Aorta (tissue), 5 donors: ENCODE measurements at places on chromosomes 2 and 18. TPM values are rescaled to one million over a fixed set of nuclear protein-coding genes. Genes with fewer than 3 reads are reported as not detected.

DNA sequence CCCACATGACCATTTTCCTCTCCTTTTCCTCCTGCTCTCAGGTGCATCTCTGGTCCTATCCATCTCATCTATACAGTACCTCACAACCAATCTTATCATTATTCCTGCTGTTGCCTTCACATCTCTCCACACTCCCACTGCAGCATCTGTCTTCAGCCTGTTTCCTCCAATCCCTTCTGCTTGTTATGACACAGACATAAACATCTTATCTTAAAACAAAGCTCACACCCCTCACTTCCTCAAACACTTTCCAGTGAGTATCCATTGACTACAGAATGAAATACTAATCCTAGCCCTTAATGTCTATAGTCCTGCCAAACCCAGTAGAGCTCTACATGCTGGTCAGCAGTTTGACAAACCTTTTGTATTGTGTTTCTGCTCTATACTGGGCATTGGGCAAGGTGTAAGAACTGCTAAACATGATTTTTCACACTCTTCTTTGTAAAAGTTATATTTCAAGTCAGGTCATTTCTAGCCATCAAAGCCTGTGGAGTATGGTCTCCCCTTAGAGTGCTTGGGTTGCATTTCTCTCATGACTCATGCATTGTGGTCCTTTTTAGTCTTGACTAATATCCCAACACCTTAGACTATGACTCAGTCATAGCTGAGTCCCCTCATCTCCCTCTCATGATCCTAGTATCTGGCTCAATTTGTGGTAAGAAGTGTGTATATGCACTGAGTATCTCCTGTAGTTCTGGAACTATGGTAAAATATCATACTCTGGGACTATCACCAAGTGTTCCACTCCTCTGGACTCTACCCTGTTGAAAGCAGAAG lies 187.0 kb downstream of the CYRIA start:
- DNase-seq, result no peak

DNA sequence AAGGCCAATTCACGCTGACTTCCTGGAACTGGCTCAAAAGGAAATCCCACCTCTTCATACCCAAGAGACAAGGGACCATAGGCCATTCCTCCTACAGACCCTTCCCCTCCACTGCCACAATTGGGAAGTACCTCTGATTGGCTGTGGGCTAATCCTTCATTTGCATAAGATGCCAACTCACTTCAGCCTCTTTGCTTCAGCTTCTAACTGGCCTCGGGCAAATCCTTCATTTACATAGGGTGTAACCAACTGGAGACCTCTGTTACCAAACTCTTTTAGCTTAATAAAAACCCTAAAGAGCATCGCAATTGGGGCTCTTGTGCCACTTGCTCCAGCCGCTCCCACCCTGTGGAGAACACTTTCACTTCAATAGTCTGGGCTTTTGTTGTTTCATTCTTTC lies 38.2 kb downstream of the MC2R start:
- DNase-seq, result no peak

- no peak for DNase-seq
Measured at GRCh38 chr2:20516646-20517341, 69.9 kb downstream of the RHOB start.

- no peak for DNase-seq
Measured at GRCh38 chr2:38617301-38617700, 14.6 kb upstream of the HNRNPLL start.

DNA sequence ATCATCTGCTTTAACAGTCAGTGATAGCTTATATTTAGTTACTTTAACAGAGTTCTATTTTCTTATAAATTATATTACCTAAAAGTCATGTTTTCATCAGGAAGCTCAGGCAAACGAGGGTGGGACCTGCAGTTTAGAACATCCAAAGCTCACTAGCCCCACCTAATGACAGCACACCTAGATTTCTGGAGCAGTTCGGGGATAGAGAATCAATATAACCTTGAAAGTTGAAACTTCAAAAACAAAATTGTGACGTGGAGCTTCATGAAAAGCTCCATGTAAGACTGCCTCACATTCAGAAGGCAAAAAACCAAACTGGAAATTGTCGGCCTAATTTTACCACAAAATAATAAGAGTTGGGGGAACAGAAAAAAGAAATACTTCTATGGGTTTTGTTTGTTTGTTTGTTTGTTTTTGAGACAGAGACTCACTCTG lies 185.9 kb upstream of the CCDC150 start:
- DNase-seq, result no peak

- DNase-seq, result no peak
Measured at GRCh38 chr18:42736074-42736473, 379.4 kb downstream of the RIT2 start.

- peak; percentile 57 for DNase-seq
Measured at GRCh38 chr2:38178556-38179419, 102.8 kb upstream of the CYP1B1 start.

LBX2 gene
- total RNA-seq, result 0.87 TPM

ITPRID2 gene
- 145 TPM for total RNA-seq

DNA sequence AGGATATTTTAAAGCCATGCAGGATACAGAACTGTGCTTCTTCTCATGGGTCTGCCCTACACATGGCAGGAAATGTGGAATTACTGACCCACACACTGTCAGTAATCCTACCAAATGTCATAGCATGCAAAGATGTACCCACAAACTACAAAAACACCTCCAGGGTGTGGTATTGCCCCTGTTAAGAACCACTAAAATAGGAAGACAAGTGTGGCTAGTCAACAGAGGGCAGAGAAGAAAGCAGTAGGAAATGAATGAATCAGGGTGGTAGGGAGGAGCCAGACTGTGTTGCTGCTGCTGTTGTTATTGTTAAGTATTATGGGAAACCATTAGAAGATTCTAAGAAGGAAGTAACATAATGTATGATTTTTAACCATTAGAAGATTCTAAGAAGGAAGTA lies 556.7 kb upstream of the ACVR2A start:
- DNase-seq, result no peak

DNA sequence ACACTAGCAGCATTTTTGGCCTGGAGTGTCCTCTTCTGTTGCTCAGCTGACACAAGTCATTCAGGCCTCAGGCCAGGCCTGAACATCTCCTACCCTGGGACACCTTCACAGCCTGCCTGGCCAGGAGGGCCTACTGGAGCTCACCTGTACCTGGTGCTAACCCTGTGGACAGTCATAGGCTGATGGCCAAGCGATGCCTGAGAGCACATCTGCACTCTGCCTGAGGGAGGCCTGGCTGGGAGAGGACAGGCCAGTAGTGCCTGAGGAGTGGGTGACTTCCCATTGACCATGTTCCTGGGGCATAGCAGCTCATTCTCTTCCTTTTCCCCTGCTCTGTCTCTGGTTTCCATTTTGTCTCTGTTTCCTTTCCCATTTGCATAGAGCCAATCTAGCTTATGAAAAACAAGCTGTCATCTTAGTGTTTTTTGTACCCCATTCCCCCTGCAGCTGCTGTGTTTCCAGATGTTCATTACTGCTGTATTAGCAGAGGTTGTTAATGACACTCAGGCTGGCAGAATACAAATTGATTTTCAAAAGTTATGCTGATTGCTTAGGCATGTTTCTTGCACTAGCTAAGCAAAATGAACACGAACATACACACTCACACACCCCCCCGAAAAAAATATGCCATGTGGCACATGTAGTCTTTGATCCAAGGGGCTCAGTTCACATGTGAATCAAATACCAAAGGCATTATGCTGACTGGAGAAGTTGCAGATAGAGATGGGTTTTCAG lies 149.7 kb upstream of the HS6ST1 start:
- no peak for DNase-seq

- DNase-seq, result no peak
Measured at GRCh38 chr2:1153920-1154319, 203.3 kb downstream of the SNTG2 start.

DNA sequence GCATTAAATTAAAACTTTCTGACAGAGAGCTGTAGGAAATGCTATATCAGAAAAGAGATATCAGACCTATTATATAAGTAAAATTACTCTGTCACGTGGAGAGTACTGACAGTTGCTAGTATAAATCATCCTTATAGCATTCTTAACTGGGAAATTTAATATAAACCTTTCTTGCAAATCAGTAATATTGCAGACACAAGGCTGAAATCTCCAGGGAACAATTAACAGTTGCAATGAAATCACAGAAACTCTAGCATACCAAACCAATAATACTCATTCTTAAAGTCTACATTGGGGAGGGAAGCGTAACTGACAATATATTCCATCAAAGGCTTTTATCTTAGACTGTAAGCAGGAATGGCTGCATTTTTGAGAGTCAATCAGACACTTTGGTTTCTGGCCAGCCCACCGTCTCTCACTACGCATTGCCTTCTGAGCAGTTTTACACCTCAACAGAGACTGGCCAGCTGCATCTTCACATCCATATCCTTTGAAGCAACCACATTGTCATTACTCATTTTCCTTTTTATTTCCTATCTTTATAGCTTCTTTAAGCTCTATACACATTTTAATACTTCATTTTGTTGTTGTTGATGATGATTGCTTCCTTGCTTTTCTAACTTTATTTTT lies 536.0 kb upstream of the CDH2 start:
- no peak for DNase-seq

- peak; percentile 19 for DNase-seq
Measured at GRCh38 chr2:225948903-225949302, 549.4 kb downstream of the NYAP2 start.

- DNase-seq, result no peak
Measured at GRCh38 chr2:147554521-147555107, 290.2 kb upstream of the ACVR2A start.

GRCh38 chr2:71806432-71806831 lies 341.2 kb downstream of the CYP26B1 start:
- DNase-seq, result no peak

- no peak for DNase-seq
Measured at GRCh38 chr18:48621815-48622555, 83.2 kb downstream of the CTIF start.

GRCh38 chr2:104678181-104678580 lies 175.7 kb upstream of the POU3F3 start:
- no peak for DNase-seq

DSEL gene
- total RNA-seq, result 17.4 TPM

GAREM2 gene
- 7.7 TPM for total RNA-seq

SS18 gene
- 81.3 TPM for total RNA-seq

SERPINB3 gene
- not detected for total RNA-seq

- DNase-seq, result no peak
Measured at GRCh38 chr18:50277942-50278341, 3.4 kb downstream of the MBD1 start.

DNA sequence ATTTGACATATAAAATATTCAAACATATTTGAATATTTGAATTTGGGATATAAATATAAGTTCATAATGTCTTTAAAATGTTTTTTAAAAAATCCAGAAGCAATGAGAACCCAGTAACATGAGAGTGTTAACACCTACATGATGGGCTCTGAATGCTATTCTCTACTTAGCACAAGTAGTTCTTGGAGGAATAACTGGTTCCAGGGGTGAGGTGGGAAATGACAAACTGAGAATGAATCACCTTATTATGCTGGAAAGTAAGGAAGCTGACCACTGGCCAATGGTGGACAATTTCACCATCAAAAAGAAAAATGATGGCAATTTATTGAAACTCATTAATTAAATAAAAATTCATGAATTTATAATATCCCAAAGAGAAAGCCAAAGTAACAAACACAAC lies 79.6 kb upstream of the NABP1 start:
- no peak for DNase-seq

LIPG gene
- 23.7 TPM for total RNA-seq

DNA sequence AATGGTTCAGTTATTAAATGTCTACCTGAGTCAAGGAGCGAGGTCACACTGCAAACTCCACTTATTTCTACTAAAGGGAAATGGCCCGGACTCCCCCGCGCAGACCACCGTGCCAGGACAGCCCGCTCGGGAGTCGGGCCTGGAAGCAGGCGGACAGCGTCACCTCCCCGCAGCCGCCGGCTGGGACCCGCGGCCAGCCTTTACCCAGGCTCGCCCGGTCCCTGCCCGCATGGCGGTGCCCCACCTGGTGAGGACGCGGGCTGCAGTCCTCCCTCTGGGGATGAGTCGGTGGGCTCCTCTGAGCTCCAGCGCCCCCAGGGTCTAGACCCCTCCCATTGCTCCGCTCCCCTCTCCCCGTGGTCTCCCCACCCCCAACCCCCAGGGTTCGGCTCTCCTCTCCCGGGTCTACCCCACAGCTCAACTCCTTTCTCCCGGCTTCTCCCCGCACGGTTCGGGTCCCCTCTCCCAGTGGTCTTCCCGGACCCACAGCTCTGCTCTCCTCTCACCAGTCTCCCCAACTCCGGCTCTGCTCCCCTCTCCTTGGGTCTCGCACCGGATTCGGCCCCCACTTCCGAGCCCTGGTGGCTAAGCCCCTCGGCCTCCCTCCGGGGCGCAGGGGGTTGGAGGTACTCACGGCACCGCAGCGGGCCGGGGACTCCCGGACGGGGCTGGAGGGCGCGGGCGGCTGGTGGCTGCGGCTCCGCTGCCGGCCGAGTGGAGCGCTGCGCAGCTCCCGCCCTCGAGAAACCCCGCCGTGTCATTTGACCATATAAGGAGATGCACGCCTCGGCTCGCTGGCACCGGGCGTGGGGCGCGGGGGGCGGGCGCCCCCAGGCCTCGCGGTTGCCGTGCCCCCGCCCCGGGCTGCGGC lies at the start of gene FHL2:
Gene FHL2 (minus strand): TSS at position 716 of the 871 bp plus-strand sequence. CDS start 12,535 bp downstream, outside the sequence.
- peak; percentile 90 for DNase-seq

DNA sequence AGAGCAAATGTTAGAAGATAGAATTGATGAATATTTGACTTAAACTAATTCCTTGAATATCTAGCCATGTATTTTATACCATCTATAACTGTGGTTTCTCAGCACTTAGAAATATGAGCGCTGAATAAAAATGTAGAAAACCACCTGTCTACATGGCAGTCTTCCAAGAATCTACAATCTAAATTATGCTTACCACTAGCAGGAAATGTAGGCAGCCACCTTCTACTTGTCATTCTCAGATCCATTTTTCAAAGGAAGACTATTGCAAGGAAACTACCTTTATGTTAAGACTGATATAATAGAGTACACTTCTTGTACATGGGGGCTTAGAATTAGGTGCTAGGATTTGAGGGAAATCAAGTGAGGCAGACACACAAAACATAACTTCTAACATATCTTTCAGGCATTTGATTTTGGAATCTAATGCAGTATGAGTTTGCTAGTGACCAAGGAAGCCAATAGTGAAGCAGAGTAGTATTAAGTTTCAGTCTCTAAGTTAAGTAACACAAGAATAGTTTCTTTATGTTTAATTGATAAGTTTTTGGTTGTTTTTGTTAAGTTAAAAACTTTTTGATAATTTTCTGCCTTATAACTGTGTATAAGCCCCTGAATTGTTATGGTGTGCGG lies 175.9 kb upstream of the ITGA4 start:
- DNase-seq, result no peak

- peak; percentile 60 for DNase-seq
Measured at GRCh38 chr2:151973901-151974199, 125.0 kb downstream of the CACNB4 start.

GRCh38 chr2:148521181-148521580 lies 123.4 kb upstream of the EPC2 start:
- no peak for DNase-seq

GRCh38 chr2:10764896-10765295 lies 43.5 kb downstream of the ATP6V1C2 start:
- DNase-seq, result no peak

DOK6 gene
- 6.3 TPM for total RNA-seq

ITM2C gene
- total RNA-seq, result 99.5 TPM
